Cardiac muscle cell (in vitro differentiated cells and primary cell): ENCODE measurements at places on chromosomes 13 and 19.

DNA sequence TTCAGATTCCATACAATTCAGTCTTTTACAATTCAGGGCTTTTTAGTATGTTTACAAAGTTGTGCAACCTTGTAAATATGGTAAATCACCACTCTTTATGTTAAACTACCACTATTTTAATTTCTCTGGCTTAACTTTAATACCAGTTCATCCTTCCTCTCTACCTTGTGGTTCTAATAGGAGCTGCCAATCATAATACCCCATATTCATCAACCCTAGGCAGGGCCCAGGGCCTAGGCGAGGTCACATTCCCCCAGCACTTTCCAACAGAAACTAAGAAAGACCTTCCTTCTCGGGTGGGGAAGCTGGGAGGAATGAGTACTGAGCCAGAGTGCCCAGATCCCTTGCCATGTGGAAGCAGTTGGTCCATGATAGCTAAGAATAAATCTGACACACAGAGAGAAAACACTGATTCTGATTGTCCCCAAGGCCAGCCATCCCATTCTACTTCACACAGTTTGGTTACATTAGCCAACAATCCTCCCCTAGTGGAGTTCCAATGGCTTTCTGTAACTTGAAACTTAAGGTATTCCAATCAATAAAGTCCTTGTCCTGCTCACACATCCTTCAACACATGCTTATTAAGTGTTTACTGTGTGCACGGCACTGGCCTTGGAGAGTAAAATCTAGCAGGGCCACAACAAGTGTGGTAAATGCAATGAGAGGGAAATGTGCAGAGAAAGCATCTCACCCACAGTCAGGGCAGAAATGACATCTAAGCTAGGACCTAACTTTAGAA lies 76.8 kb downstream of the NUFIP1 start:
- DNase-seq = no peak

DNA sequence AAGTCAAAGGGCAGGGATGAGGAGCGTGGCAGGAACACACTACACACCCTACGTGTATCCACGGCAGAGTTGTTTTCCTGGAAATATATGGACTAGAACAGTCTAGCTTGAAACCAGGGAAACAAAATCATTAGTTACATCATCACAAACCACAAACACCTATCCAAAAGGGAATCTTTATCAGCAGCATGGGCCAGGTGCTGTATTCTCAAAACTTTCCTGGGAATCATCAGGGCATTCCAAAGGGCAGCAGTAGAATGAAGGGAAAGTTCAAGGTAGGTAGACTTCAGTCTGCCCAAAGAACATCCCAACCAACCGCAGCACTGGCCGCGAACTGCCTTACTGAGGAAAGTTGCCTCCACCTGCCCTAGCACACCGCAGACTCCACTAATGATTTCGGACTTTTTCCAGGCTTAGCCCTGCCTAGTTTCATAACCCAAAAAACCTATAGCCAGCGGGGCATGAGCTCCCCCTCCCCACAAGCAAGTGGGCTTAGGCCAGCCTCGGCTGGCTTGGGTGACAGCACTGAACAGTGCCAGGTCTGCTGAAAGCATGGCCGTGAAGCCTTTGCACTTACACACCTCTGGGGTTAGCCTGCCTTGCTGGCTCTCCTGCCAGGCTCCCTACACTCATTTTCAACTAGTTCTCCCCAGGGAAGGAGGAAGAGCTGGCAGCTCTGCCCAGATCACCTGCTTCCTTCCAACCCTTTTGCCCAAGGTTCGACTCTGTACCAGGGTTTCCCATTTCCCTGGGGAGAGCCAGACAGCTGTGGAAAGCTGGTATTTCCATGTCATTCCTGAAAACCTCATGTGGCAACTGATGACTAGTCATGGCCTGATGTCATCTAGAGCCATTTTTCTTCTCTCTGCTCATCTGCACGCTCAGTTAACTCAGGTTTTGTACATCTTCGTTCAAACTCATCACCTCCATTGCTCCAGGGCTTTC lies 77.3 kb upstream of the UBAC2 start:
- DNase-seq = peak; percentile 10

GRCh38 chr13:64090311-64090710 lies 2674.7 kb upstream of the PCDH20 start:
- no peak for DNase-seq

- DNase-seq = peak; percentile 79
These were observed 79.4 kb downstream of the SLC15A1 start for GRCh38 chr13:98672947-98673613.

- no peak for DNase-seq
These were observed 484.4 kb upstream of the PCDH20 start for GRCh38 chr13:61900033-61900432.

DNA sequence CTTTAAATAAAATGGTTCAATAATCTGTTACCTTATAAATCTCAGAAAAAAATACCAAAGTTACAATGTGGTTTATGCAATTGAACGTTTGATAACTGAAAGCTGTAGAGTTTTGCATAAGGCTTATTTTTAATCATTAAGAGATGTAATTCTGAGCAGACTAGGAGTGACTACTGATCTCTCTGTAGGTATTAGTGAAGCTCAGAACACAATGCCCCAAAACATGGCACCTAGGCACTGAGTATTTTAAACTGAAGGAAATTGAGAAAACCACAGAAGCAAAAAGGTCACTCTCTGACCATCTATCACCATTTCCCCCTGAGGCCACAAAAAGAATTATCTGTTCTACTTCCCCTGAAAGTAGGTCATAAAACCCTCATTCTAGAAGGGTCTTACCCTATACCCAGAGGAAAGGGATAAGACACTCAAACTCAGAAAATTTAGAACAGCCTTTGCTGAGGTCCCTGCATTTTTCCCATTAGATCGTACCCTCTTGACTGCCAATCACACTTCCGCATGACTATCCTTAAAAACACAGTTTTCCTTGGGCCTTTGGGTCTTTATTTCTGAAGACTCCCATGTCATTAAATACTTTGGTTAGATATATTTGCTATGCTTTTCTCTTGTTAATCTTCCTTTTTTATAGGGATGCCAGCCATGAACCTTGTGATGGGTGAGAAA lies 158.1 kb downstream of the PCDH9 start:
- DNase-seq = no peak

- no peak for DNase-seq
These were observed 10.6 kb downstream of the ACOD1 start for GRCh38 chr13:76958841-76959432.

DNA sequence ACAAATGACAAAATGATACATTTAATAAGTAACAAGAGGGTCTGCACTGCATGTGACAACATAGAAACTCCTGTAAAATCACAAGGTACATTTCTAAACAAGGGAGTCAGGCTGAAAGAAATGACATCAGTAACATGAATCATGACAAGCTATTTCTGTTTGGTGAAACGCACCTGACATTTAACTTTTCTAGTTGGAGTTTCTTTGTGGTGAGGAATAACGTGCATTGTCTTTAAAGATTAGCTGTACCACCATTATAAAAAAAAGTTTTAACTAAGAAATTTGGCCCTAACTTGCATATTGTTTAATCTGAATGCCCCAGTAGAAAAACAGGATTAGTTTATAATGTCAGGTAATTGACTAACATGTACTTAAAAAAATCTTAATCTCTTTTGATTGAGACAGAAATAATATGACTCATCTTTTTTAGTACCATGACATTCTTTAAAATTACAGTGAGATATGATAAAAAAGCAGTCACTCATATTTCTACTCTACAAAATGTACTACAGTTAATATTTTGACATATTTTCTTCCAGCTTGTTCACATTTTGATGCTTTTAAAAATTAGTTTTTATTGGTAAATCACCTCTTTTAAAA lies 418.2 kb downstream of the KLF12 start:
- no peak for DNase-seq

GRCh38 chr19:27765397-27765796 lies 1447.6 kb downstream of the UQCRFS1 start:
- DNase-seq = no peak

DNA sequence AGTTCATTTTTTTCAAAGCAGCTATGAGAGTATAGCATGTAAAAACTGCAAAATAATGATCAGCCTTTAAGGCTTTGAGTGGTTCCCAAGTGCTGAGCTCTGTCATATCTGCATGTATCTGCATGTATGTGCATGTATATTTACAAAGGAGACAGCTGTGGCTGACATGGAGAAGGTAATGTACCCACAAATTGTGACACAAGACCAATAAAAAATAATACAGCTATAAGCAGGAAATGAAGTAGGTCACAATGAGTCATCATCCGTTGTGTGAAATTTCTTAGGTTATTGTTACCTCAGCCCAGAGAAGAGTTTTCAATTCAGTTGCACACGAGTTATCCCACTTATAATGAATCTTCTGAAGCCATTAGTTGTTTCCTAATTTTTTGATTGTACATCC lies 60.9 kb upstream of the MED4 start:
- DNase-seq = peak; percentile 69

- DNase-seq = peak; percentile 50
These were observed 30.1 kb upstream of the CCDC124 start for GRCh38 chr19:17902701-17903100.

GRCh38 chr19:55299991-55300390 lies 16.2 kb downstream of the BRSK1 start:
- DNase-seq = no peak

GRCh38 chr19:32404933-32405430 lies 588 bp upstream of the DPY19L3 start:
- DNase-seq = peak; percentile 52

- DNase-seq = peak; percentile 7
These were observed 15.9 kb upstream of the RNF17 start for GRCh38 chr13:24748061-24748400.

DNA sequence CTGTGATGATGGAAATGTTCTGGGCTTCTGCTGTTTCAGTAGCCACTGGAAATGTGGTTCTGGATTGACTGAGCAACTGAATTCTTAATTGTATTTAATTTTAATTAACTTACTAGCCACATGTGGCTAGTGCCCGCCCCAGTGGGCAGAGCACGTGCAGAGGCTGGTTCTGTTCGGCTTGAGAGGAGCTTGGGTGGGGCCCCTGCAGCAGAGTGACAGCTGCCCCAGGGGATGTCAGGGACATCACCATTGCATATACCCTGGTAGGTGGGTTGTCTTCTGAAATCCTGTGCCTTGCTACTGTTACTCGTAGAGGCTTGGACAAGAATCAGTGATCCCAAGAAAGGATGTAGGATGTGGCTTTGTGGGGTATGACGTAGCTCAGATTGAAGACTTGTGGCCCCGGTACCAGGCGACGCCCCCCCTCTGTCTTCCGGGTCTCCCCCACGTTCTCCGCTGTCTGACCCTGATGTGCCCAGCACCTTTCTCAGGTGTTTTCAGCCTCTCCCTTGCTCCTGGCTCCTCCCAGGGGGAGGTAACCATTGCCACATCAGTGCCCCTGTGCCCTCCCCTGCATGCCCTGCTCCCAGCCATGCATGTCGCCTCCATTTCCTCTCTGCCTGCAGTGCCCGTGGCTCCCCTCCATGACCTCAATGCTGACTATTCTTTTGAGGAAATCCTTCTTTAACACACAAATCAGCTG lies 102.6 kb upstream of the RNF113B start:
- DNase-seq = no peak

DNA sequence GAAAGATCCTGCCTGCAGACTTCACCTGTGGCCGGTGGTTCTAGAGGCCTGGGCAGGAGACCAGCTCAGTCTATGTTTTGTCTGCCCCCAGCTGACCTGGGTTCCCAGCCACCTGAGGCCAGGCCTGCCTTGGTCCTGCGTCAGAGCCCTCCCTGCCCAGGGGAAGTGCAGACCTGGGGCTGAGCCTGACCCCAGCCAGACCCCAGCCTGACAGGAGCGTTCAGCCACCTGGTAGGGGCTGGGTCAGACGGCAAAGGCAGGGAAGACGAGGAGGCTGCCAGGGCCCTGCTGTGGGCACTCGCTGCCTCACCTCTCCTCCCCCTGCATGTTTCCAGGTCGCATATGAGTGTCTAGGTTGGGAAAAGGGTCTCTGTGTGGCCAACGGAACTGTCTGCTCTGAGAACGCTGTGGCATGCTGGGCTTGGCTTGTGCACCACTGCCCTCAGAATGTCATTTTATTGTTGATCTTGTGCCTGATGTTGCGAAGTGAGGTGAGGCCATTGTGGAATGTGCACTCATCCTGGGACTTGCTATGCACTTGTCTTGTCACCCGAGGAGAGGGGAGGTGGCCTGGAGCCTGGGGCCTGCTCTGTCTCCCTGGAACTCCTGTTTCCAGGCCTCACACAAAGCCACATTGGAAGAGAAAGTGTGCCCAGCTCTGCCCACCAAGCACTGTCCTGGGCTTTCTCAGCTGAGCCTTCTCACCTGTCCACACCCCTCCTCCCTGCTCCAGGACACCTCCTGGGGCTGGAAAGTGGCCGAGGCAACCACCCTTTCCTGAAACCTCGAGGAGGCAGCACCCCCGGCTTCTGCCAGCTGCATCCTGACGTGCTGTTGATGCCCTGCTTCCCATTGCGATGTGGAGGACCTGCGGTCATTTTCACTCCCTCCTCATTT lies 15.2 kb upstream of the MCF2L start:
- no peak for DNase-seq

DNA sequence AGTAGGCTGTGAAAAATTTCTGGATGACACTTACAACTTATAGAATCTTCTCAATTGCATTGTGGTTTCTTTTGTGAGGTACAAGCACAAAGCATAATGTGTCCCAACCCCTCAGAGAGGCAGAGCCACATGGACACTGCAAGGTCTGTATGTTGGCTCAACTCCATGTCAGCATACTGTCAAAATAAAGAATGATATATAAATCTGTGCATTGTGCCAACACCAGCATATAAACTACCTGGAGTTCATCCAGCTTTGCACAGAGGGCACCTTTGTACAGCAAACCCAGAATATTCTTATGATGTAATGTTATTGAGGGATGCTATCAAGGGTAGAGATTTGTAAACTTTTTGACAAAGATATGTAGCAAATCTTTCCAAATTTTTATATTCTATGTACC lies 1065.8 kb upstream of the MIR17HG start:
- DNase-seq = no peak

DNA sequence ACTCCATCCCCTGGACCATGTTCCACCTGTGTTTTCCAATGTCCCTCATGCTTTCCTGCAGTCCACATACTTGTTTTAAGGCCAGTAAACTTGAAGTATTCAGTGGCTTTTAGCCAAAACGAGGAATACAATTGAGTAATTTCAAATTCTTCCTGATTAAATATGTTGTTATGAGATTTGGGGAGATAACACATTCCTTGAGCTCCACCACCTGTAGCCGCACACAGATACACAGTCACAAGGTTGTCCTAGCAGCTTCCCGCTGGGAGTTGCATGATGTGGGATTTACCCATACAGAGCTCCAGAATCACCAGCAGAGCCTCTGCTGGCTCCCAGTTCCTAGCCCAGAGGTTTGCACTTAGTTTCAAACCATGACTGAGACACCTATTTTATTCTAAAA lies 53.6 kb upstream of the FRY start:
- DNase-seq = no peak

- no peak for DNase-seq
These were observed 39.5 kb upstream of the ATP12A start for GRCh38 chr13:24640752-24641151.

DNA sequence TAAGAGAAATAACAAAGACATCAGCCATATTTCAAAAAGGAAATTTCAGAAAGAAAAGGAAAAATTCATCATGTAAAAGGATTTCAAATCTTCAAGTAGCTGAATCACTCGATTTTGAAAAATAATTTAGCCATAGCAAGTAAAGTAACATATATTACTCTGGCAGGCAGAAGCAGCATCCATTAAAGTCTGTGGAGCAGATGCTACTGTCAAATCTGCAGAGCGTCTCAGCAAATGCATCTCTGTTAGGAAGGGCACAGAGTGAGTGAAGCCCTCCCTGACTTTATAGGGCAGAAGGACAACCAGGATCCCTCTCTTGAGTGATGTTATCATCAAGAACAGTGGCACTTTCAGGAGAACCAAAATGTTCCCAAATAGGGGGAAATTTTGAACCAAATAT lies 445.5 kb downstream of the EFNB2 start:
- no peak for DNase-seq
